ENCODE measurements at places on chromosomes 11 and 22.

- no peaks in the 10 kb centered on the region for H3K36me3 ChIP-seq
- peak overlapping the region; percentile 90 for H3K4me3 ChIP-seq
- DNase-seq: no peak
- peaks cover 4% of the 10 kb centered on the region for H3K4me1 ChIP-seq
- H3K27me3 ChIP-seq: peaks cover 24% of the 10 kb centered on the region
- no peak overlapping the region for H3K27ac ChIP-seq
Observed at GRCh38 chr11:120211522-120212258, 858 bp downstream of the OAF start.

DNA sequence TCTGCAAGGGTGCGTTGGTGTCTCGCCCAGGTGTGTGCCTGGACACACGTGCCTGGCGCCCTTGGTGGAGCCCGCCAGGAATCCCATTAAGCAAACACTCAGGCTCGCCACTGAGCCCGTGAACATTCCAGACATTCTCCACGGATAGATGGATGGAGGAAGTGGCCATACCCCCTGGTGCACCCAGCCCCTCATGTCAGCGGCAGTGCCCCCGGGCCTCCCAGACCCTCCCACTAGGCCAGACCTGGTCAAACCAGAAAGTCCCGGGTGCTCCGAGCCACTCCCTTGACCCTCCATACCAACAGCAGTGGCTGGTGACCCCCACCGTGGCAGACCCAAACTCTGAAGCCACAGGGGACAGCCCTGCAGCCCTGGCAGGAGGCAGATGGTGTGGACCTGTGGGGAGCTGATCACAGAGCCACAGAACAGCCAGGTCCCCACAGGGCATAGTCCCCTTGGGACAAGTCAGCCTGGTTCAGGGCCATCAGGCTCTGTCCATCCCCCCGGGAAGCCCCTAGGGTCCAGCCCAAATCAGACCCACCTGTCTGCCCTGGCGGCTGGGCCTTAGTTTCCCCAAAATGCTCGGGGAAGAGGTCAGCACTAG, 1.9 kb downstream of the EPS8L2 start:
- H3K4me1 ChIP-seq: peaks cover 2% of the 10 kb centered on the region
- H3K27me3 ChIP-seq: peaks cover 8% of the 10 kb centered on the region
- DNase-seq: no peak
- no peaks in the 10 kb centered on the region for H3K36me3 ChIP-seq

DNA sequence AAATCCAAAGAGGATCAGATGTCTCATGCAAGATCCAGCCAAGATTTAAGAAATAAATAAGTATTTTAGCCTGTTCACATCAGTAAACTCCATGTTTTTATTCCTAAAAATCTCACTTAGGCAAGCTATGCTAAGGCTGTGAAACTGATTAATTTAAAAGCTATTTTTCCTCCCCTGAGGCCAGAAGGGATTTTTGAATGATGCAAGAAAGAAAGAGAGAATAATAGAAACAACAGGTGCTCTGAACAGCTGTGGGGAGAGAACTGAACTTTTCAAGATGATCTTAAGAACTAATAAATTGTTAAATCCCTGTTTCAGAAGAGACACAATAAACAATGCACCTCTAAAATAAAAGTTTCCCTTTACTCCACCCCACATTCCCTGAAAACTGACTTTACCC, 241.6 kb downstream of the DLG2 start:
- no peak overlapping the region for H3K27ac ChIP-seq
- H3K4me3 ChIP-seq: no peak overlapping the region
- peaks cover 5% of the 10 kb centered on the region for H3K4me1 ChIP-seq
- no peak for DNase-seq

DNA sequence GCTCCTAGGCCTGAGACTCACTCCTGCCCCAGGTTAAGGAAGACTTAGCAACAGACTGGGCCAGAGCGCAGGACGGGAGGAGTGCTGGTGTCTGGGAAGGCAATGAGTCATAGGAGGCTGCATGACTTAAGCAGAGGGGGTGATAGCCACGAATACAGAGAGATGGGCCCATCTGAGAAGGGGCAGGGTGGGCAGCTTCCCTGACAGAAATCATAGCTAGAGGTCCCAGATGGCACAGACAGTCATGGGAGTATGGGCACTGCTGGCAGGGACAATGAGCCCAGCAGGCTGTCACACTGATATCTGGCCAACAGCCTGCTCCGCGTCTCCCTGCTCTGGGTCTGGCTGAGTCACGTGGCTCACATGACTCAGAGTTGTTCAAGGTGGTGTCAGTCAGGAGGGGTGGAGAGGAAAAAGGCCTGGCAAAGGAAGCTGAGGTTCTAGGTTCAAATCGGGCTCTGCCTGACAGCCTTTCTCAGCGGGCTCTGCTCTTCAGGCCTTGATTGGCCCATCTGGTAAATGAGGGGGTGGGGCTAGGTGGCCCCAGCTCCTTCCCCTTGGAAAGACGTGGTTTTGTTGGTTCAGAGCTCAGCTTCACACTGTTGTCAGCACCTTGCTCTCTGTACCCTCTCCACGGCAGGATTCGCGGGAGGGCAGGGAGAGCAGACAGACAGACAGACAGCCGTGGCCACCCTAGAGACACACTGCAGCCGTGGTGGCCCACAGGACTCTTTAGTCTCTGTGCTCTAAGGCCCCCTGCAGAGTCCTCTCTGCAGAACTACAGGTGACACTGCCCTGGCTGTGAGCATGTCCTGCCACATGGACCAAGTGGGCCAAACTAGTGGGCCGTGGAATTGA, 47.8 kb downstream of the DBX1 start:
- H3K27me3 ChIP-seq: peaks cover 3% of the 10 kb centered on the region
- DNase-seq: no peak
- peaks cover 5% of the 10 kb centered on the region for H3K36me3 ChIP-seq
- no peak overlapping the region for H3K4me3 ChIP-seq
- peaks cover 14% of the 10 kb centered on the region for H3K4me1 ChIP-seq
- H3K27ac ChIP-seq: no peak overlapping the region

DNA sequence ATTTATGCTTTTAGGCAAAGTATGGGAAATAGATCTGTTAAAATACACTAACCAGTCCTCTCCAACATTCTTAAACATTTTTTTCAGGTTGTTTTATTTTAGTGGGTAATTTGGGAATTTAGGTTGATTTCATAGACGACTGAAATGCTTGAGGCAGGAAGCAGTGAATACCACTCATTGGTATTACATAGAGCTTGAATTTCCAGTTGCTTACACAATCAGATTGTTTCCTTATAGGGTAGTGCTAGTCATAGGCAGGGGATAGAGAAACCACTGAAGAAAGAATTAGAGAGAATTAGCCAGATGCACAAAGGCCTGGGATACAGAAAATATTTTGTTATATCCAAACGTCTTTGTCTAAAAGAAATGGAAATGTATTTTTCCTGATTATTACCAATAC, 23.9 kb upstream of the LYVE1 start:
- no peak overlapping the region for H3K27ac ChIP-seq
- H3K36me3 ChIP-seq: no peaks in the 10 kb centered on the region
- no peak overlapping the region for H3K4me3 ChIP-seq
- H3K27me3 ChIP-seq: no peaks in the 10 kb centered on the region
- DNase-seq: no peak

DNA sequence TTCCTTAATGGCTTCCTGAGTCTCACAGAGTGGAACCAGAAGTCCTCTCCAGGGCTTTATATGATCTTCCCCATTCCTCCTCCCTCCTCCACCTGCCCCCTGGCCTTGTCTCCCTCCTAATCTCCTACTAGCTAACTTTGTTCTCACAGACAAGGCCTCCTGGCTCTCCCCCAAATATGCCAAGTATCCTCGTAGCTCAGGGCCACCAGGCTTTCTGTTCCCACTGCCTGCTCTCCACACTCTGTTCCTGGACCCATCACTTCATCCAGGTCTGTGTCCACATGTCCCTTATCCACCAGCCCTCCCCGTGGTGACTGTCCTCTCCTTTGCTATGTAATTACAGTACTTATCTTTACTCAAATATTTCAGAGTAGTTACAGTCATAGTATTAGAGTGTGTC, 23.2 kb upstream of the LMO1 start:
- no peaks in the 10 kb centered on the region for H3K36me3 ChIP-seq
- no peak overlapping the region for H3K27ac ChIP-seq
- peaks cover 15% of the 10 kb centered on the region for H3K27me3 ChIP-seq
- H3K4me3 ChIP-seq: no peak overlapping the region
- H3K4me1 ChIP-seq: peaks cover 43% of the 10 kb centered on the region

- no peak overlapping the region for H3K4me3 ChIP-seq
- peaks cover 2% of the 10 kb centered on the region for H3K4me1 ChIP-seq
- H3K27me3 ChIP-seq: peaks cover 2% of the 10 kb centered on the region
- no peak for DNase-seq
Observed at GRCh38 chr11:86377972-86378371, 3.3 kb downstream of the CCDC81 start.

All from glutamatergic neuron (in vitro differentiated cells).